ENCODE measurements at places on chromosomes 4 and X.
A peak's percentile ranks its signal among the peaks of the same experiment; 100 is the strongest.

DNA sequence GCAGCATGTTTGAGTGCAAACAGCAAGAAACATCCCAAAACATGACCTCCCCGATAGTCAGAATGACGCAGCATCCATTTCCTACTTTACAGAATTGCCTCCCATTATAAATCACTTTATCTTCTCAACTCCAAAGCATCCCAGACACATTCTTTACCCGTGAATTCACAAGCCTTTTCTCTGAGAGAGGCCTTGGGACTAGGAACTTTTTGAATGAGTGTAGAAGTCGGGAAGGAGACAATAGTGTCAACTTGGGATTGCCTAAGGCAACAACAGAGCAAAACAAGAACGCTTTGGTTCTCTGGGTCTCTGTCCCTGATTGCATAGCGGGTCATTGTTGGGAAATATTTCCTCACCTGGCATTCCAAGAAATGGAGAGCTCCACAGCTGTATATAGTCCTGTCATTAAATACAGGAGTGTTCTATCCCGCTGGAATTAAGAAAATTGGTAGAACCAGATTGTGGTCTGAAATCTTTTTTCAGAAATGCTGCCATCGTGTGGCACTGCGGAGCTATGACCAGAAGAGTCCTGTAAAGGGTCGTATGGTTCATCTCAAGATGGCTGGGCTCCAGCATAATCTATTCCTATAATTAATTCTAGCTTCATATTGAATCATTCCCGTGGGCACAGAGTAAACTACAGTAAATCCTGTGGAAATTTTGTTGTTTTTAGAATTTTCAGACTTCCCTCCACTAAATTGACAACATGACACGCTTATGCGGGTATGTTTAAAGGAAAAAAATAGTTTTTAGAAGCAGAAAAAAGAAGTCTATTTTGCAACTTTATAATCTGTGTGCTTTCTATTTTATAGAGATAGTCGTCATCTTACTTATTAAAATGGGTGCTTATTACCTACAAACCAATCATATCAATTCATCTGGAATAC is 2.0 kb upstream of the SPP1 start:
- DNase-seq: no peak

- no peak for DNase-seq
These were observed 224.9 kb downstream of the TEX13A start for GRCh38 chrX:104995546-104995945.

DNA sequence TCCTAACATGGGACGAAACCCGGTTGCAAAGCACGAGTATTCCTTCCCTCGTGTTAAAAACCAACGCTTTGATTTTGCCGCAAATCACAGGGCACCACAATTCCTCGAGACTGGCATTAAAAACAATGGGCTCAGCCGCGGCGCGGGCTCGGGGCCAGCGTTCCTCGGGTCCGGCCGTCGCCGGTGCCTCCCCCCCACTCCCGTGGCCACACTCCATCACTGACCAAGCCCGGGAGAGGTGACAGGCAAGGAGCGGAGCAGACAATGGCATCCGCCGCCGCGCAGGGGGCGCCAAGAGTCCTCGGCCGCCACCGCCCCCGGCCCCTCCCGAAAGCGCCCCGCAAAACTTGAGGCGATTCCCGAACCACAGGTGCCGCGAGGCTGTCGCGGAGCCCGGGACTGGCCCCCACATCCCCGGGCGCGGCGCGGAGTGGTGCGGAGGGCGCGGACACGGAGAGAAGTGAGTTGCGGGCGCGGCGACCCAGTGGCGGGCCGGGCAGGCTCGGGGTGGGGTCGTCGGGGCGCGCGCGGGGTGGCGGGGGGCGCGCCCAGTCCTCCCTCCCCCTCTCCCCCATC is 445 bp downstream of the AP1S2 start:
- DNase-seq: peak; percentile 3

GRCh38 chr4:132218406-132218805 is 930.7 kb upstream of the PCDH10 start:
- no peak for DNase-seq

DNA sequence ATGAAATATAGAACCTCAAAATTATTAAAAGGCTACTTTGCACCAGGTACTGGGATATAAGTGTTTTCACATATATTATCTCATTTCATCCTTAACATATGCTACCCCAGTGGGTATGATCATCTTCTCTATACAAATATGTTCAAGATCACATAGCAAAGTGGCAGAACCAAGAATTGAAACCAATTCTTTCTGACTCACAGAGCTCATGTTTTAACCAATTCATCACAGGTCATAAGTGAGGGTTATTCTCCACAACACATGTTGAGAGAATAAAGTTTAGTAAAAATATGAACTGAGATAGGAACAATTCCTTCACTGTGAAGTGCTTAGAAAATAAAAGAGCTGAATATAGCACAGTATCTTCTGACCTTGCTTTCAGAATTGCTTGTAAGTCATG is 442.9 kb upstream of the RASGEF1B start:
- DNase-seq: no peak

DNA sequence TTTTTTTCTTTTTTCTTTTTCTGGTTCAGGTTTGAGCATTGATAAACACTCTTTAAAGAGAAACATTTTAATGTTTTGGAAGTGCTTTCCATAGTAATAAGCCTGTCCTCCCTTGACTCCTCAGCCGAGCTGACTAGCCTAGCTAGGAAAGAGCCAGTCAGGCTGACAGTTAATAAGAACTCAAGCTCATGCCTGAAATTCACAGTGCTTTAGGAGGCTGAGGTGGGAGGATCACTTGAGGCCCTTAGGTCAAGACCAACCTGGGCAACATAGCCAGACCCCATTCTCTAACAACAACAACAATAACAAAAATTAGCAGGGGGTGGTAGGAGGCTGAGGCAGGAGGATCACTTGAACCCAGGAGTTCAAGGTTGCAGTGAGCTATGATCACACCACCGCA is 53.4 kb upstream of the ZCCHC13 start:
- no peak for DNase-seq

GRCh38 chr4:12701384-12701783 is 782.8 kb downstream of the RAB28 start:
- no peak for DNase-seq

- no peak for DNase-seq
These were observed 54.7 kb upstream of the PRDM8 start for GRCh38 chr4:80142394-80143306.

- no peak for DNase-seq
These were observed 64.2 kb upstream of the TRPC5OS start for GRCh38 chrX:111811831-111812230.

GRCh38 chr4:52659001-52659721 is at the start of gene USP46:
Gene USP46, minus strand, starts transcription at chr4:52659301. Its CDS starts 151 bp downstream, at chr4:52659150.
- DNase-seq: no peak

- DNase-seq: no peak
These were observed 11.9 kb upstream of the ADH7 start for GRCh38 chr4:99447079-99447478.

GRCh38 chrX:22097012-22097694 is 65.0 kb downstream of the PHEX start:
- no peak for DNase-seq

- no peak for DNase-seq
These were observed 41.8 kb downstream of the SULT1B1 start for GRCh38 chr4:69718396-69719271.

DNA sequence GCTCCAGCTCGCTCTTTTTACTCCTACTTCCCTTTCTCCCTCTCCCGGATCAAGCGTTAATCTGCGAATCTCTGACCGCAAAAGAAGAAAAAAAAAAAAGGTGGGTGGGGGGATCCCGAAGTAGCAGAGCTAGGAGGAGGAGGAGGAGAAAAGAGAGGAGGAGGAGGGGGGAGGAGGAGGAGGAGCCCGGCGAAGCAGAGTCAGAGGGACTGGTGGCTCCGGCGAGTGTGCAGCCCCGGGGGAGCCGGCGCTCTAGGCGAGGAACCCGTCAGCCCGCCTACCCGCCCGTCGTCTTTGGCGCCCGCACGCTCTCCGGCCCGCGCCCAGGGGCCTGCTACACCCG is at the start of gene NHSL2:
Gene NHSL2, plus strand, starts transcription at position 203 of the 343 bp plus-strand sequence.
- DNase-seq: no peak

GRCh38 chrX:66110112-66110511 is 53.9 kb upstream of the HEPH start:
- no peak for DNase-seq

- no peak for DNase-seq
These were observed 19.5 kb downstream of the MID1IP1 start for GRCh38 chrX:38820751-38821150.

All from stimulated activated CD8-positive, alpha-beta memory T cell treated with anti-CD3 and anti-CD28 coated beads, Interleukin-4, amount 100 ng/mL, for 1 hour (primary cell).